Activated gamma-delta T cell treated with Interleukin-2 at 50 U/mL for 16 hours (primary cell): ENCODE measurements at places on chromosomes 2 and 18.

DNA sequence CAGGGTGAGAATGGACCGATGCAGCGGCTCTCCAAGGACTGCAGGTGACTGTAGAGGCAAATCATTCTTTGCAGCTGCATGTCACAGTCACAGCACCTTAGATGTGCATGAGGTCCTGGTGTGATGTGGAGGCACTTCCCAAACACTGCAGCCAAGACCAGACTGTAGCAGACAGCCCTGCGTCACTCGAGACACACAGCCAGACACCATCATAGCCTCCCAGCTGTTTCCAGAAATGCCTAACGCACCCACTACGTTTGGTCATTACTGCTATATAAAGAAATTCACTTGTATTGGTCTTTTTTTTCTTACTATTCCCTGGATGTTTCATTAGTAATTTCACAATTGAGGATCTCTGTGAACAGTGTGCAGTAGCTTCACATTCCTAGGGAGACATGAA lies 60.9 kb downstream of the SH3YL1 start:
- no peak for DNase-seq

DNA sequence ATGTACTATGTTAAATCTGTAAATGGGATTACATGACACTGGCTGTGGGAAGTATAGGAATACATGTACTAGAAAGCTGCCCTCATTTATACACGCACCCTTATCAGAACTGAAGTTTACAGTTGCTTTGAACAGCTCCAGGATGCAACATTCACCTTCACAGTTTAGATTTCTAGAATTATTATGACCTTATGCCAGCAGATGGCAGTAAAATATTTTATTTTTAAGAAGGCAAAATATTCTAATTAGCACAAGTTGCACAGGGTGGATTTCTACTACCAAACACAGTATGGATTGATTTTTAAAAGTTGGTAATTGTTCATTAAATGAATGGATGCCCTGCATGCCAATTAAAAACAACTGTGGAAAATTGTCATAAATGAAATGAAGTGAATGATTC lies 670.4 kb downstream of the KCNJ3 start:
- DNase-seq = no peak

DNA sequence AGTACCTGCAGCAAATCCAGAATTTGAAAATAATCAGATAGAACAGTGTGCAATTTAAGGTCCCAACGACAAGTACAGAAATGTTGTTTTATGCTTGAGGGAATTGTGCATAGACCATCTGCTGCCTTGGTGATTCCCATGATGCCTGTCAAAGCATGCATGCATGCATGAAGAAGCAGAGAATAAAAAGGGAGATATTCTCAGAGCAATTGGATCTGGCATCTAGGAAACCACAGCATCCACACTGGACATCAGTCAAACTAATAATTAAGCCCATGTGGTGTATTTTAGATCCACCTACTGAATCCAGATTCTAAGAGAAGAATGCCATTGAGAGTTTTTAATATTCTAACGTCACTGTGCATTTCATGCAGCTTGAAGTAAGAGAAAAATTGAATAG lies 361.2 kb downstream of the FSIP2 start:
- no peak for DNase-seq

DNA sequence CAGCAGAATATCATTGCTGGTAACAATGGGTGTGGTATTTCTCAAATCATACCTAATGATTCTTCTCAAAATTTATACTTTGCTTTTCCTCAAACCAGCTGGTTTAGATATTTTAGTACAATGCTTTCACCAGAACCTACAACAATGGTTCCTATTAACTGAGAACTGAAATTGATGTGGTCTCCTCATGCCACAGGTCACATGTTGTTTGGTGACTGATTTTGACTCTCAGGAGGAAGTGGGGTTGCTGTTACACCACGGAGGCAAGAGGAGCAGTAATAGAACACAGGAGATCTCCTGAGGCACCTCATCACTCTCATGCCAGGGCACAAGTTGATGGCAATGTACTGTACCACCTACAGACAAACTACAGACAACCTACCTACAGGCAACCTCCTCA lies 3.0 kb upstream of the CEP68 start:
- DNase-seq = peak; percentile 19

DNA sequence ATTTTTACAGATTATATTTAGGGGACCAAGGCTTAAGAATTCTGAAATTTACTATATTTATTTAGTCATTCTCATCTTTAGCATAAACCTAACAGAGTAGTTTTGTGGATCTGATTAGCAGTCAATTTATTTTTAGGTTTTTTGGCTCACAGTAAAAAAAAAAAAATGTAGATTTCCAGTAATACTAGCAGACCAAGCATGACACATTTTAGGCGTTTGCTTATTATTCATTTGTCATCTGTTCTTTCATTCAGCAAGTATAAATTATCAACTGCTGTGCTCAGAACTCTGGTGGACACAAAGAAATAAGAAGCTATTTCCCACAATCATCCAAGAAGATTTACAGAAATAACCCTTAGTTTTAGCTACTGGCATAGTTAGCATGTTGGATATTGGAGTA lies 20.6 kb downstream of the PDE1A start:
- DNase-seq = no peak

GRCh38 chr18:51537487-51537886 lies 340.0 kb upstream of the MEX3C start:
- DNase-seq = no peak

GRCh38 chr2:133654949-133655348 lies 86.7 kb upstream of the NCKAP5 start:
- DNase-seq = no peak

DNA sequence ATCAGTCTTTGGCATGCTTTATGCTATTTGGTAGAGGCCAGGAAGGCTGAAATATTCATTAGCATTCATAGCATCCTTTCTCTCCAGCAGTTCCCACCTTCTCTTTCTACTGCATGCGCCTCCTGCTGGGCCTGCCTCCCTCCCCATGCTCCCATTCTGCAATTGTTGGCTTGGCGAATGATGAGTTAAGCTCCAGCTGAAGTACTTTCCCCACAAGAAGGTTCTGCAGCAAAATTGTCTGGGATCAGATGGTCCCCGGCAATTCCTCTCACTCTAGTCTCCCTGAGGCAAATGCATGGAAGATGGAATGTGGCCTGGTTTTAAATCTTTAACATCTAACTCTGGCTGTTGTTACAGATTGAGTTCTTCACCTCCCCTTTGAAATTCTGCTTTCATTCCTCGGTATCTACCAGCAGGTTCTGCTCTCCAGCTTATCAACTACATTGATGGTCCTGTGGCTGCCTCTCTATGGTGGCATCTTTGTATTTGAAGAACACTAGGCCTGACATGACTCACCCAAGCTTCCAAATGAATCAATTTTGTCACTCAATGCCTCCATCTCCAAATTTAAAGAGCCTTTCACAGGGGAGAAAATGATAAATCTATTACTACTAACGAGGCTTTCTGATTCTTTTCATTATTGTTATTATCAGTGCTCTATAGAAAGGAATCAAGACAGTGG lies 55.9 kb downstream of the KCTD18 start:
- DNase-seq = no peak

DNA sequence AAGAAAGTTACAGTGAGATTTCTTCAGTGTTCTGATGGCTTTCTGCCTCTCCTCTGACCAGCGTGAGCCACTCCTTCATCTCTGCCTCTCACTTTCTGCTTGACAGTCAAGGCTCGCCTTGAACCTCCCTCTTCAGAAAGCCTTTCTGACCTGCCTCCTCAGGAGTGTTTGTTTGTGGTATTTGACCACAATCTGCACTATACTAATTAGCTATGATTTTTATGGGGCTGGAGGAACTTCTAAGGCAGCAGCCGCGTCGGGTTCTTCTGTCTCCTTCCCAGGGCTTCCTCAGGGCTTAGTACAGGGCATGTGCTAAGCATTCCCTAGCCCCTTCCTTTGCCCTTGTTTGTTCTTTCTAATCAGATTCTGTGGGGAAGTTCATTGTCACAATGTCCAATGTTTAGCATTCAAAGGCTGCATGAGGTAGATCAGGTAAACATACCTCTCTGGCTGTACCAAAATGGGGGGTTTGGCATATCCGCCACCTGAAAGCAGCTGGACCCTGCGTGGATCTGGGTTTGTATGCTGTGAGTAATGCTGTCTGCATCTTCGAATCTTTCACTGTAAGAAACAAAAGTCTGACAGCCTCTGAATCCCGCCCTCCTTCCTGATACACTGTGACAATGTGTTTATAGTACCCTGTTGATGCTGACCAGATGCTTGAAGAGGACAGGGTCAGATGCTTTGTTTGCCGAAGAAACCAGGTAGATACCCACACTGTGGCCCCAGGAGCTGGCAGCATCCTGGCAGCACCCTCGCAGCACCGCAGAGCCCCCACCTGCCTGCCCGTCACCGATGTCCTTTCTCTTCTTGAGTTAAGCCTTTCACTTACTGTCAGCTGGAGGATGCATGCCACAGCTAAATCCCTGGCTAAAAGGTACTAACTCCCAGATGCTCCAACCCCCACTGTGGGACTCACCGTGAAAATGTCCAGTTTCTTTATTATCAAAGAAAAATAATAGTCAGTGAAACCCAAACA lies 260.8 kb upstream of the HDAC4 start:
- DNase-seq = no peak

- no peak for DNase-seq
Measured at GRCh38 chr2:54977149-54977548, 73.1 kb downstream of the RTN4 start.

DNA sequence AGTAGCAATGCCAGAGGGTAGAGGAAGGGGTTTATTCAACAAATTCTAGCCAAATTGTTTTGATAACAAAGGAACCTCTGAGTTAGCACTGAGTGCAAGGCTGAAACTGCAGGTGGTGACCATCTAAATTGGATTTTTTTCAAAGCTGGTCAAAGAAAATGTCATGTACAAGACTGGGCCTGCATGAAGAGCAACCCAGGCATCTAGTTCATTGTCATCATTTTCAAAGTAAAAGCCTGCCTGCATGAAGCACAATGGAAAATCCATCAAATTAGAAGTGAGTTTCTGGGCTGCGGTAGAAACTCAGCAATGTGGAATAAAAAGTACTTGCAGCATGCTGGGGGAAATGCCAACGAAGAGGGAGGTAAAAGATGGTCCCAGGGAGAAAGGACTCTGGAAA lies 80.8 kb upstream of the PPP1CB start:
- DNase-seq = no peak

- DNase-seq = no peak
Measured at GRCh38 chr18:6781796-6782195, 52.3 kb downstream of the ARHGAP28 start.

GRCh38 chr2:109123586-109124201 lies 5.3 kb upstream of the SH3RF3 start:
- no peak for DNase-seq

DNA sequence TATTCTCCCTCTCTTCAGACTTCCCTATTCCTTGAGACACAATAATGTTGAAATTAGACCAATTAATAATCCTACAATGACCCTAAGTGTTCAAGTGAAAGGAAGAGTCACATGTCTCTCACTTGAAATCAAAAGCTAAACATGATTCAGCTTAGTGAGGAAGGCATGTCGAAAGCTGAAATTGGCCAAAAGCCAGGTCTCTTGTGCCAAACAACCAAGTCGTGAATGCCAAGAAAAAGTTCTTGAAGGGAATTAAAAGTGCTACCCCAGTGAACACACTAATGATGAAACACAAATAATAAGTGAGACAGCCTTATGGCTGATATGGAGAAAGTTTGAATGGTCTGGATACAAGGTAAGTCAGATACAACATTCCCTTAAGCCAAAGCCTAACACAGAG lies 115.4 kb downstream of the PXDN start:
- DNase-seq = no peak

DNA sequence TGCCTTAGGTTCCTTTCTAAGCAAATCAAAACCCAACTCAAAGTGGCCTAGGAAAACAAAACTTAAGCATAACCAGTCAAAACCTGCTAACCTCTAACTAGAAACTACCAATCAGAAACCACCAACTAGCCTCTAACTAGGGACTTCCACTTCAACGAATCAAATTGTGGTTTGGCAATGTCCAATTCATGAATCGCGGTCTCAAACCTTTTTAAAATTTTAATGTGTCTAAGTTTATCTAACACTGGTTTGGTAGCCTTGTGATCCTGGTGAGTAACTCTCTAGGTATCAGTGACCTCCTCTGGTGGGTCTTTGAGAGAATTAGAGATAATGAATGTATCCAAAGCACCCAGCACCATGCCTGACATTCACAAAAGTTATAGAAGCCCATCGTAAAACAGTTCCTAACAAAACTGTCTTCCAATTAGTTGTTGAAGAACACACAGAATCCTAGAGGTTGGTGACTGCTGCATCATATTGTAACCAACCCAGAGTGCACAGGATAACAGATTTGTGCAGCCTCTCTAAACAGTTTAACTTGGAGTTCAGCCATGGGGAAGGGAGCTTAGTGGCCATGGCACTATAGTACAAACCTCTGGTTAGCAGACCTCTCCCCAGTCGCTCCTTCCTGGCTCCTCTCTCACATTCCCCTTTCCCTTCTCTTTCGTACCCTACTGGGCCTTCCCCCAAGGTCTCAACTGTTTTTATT lies 45.2 kb upstream of the B3GNT2 start:
- DNase-seq = no peak

GRCh38 chr2:64610316-64610855 lies 43.3 kb downstream of the SERTAD2 start:
- DNase-seq = no peak

- DNase-seq = no peak
Measured at GRCh38 chr18:7062811-7063210, 54.8 kb downstream of the LAMA1 start.

DNA sequence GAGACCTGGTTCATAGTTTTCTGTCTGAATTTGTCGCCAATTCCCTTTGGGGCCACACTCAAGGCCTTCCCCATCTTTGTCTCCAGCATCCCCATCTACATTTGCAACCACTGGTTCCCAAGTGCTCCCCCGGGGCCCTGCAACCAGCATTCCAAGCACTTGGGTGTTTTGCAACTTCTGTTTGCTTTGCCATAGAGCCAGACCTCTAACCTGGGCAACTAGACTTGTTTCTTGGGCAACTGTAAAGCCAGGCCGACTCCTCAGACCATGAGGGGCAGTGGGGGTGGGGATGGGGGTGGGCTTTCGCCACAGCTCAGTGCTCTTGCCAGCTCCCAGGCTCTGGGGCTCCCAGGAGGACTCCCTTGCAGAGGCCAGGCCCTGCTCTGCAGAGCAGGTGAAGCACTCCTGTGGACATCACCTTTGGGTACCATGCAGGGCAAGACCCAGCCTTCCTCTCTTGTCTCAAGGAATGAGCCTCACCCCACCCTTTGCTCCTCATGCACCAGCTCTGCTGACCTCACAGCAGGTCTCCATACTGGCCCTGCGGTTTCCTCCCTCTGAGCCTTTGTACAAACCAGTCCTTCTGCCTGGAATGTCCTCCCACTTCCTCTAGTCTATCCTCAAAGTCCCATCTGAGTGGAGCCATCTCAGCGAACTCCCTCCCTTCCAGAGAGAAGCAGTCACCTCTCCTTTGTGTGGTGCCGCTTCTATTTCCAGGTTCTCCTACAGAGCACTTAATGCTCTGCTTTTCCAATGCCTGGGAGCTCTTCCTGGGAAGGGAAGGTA lies 126.7 kb upstream of the MYCN start:
- no peak for DNase-seq
